ENCODE measurements at places on chromosomes 12 and 14. TPM values are rescaled to one million over a fixed set of nuclear protein-coding genes. Genes with fewer than 3 reads are reported as not detected.

- H3K36me3 ChIP-seq: no peaks in the 10 kb centered on the region
- H3K27me3 ChIP-seq: peaks cover 7% of the 10 kb centered on the region
- peak; percentile 74 for DNase-seq
- H3K4me1 ChIP-seq: peaks cover 19% of the 10 kb centered on the region
- no peak overlapping the region for H3K4me3 ChIP-seq
Measured at GRCh38 chr12:124898200-124898922, 16.1 kb downstream of the UBC start.

LYZ gene
- 0.50 TPM for total RNA-seq

PRB2 gene
- total RNA-seq: not detected

- H3K27ac ChIP-seq: peak overlapping the region; percentile 23
- DNase-seq: peak; percentile 89
- H3K4me1 ChIP-seq: peaks cover 27% of the 10 kb centered on the region
- peaks cover 25% of the 10 kb centered on the region for H3K27me3 ChIP-seq
- no peaks in the 10 kb centered on the region for H3K36me3 ChIP-seq
Measured at GRCh38 chr12:9813821-9814798, 13.2 kb upstream of the KLRF1 start.

DNA sequence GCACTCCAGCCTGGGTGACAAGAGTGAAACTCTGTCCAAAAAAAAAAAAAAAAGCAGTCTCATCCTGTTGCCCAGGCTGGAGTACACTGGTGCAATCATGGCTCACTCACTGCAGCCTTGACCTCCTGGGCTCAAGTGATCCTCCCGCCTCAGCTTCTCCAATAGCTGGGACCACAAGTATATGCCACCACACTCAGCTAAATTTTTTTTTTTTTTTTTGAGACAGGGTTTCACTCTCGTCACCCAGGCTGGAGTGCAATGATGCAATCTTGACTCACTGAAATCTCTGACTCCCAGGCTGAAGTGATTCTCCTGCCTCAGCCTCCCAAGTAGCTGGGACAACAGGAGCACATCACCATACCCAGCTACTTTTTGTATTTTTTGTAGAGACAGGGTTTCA, 5.2 kb upstream of the CNPY2 start:
- no peak overlapping the region for H3K27ac ChIP-seq
- H3K4me3 ChIP-seq: no peak overlapping the region
- H3K36me3 ChIP-seq: peaks cover 38% of the 10 kb centered on the region
- H3K27me3 ChIP-seq: no peaks in the 10 kb centered on the region

MUCL1 gene
- not detected for total RNA-seq

DNA sequence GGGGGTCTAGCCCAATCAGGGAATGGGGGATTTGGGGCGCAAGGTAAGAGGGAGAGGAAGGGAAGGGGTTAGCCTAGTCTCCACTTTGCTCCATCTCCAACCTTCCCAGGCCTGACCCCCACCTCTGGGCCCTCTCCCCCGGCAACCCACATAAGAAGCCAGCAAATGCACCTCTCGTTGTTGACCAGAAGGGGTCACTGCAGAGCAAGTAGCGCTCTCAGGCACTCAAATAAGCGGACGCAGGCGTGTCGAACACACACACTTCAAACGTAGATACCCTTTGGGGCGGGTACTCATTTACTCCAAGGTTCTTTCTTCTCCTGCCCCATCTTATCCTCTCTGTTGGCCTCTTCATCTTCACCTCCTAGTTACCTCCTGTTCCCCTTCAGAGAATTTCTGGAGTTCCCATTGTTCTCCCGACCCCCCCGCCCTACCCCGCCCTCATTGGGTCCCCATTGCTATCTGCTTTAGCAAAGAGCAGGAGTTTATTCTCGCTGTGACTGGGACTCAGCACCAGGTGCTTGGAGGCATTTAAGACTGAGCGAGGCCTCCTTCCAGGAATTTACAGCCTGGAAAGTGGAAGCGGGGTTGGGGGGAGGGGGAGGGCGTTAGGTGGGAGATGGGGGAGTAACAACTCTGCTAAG, 1.5 kb upstream of the SRRM4 start:
- H3K27me3 ChIP-seq: peaks cover 17% of the 10 kb centered on the region
- no peak overlapping the region for H3K4me3 ChIP-seq
- no peaks in the 10 kb centered on the region for H3K36me3 ChIP-seq
- H3K27ac ChIP-seq: no peak overlapping the region

GRCh38 chr12:96503976-96504375, 14.6 kb downstream of the CFAP54 start:
- H3K27me3 ChIP-seq: no peaks in the 10 kb centered on the region
- peaks cover 12% of the 10 kb centered on the region for H3K36me3 ChIP-seq
- no peak overlapping the region for H3K4me3 ChIP-seq
- H3K4me1 ChIP-seq: peaks cover 47% of the 10 kb centered on the region
- H3K27ac ChIP-seq: no peak overlapping the region
- no peak for DNase-seq

PKP2 gene
- not detected for total RNA-seq

GRCh38 chr14:94769391-94770250, at the start of gene GSC:
GSC (minus strand) TSS chr14:94770113; CDS start chr14:94770015, 98 bp downstream.
- peak; percentile 21 for DNase-seq
- H3K4me1 ChIP-seq: peaks cover 15% of the 10 kb centered on the region
- H3K36me3 ChIP-seq: peaks cover 30% of the 10 kb centered on the region
- peak within 1 kb of the TSS; percentile 69 for H3K4me3 ChIP-seq
- H3K27me3 ChIP-seq: peaks cover 88% of the 10 kb centered on the region
- H3K27ac ChIP-seq: peak within 1 kb of the TSS; percentile 53

COCH gene
- 0.55 TPM for total RNA-seq

GRCh38 chr14:65847075-65847847, 434.7 kb downstream of the FUT8 start:
- peak overlapping the region; percentile 55 for H3K4me3 ChIP-seq
- H3K36me3 ChIP-seq: peaks cover 41% of the 10 kb centered on the region
- H3K4me1 ChIP-seq: peaks cover 76% of the 10 kb centered on the region
- peak; percentile 88 for DNase-seq

DNA sequence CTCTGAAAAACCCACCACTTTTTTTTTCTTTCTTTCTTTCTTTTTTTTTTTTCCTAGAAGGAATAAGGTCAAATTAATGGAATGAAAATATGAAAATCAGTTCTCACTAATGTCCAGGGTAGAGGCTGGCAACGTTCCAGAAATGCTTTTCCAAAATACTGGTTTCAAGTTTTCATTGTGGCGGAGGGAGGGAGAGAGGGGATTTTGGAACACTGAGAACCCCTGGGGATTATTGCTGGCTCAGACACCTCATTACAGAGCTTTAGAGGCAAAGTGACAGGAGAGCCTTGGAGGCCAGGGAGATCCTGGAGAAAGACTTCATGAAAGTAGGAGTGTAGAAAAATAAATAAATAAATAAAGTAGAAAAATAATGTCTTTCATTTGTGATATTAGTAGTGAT, 45.4 kb downstream of the ALX1 start:
- H3K4me1 ChIP-seq: no peaks in the 10 kb centered on the region
- DNase-seq: no peak
- no peaks in the 10 kb centered on the region for H3K27me3 ChIP-seq
- no peak overlapping the region for H3K27ac ChIP-seq

- no peak overlapping the region for H3K27ac ChIP-seq
- no peak overlapping the region for H3K4me3 ChIP-seq
- H3K4me1 ChIP-seq: no peaks in the 10 kb centered on the region
- no peaks in the 10 kb centered on the region for H3K36me3 ChIP-seq
- no peak for DNase-seq
Measured at GRCh38 chr14:90444077-90444696, 47.4 kb downstream of the CALM1 start.

GRCh38 chr12:75478116-75478794, 2.3 kb upstream of the GLIPR1 start:
- H3K4me1 ChIP-seq: peaks cover 52% of the 10 kb centered on the region
- H3K27ac ChIP-seq: peak overlapping the region; percentile 98
- H3K36me3 ChIP-seq: peaks cover 9% of the 10 kb centered on the region
- peaks cover 9% of the 10 kb centered on the region for H3K27me3 ChIP-seq
- DNase-seq: peak; percentile 41

DNA sequence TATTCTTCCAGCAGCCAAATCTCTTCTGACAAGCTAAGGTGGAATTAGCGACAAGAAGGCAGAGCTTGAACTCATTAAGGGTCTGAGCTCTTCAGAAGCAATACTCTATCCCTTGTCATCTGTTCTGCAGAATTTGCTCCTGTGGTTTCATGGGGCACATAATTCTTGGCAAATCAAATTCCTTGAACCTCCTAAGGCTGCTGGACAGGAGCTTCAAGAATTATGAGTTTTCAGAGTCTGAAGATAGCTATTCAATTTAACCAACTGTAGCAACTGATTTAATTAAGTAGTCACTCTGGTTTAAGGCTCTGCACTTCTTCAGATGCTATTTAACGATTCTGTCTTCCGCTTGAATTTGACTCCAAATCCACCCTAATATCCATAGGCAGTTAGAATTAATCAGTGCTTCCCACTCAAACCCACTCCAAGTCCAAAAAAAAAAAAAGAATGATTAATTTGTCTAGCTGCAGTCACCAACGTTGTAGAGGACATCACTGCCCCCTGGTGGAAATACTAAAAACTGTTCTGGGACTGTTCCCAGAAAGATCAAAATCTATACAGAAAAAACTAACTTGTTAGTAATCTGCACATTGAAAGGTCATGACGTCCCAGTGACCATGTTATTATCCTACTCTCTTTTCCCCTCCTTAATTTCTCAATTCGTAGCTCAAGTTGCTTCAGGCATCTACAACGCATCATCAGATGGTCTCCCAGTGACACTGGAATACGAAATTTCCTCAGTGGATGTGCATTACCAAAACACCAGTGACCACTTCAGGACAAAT, 169.9 kb downstream of the KIF21A start:
- H3K4me1 ChIP-seq: peaks cover 4% of the 10 kb centered on the region
- DNase-seq: no peak
- H3K36me3 ChIP-seq: no peaks in the 10 kb centered on the region
- H3K27me3 ChIP-seq: peaks cover 6% of the 10 kb centered on the region
- no peak overlapping the region for H3K4me3 ChIP-seq

CD69 gene
- total RNA-seq: 196 TPM

- no peak overlapping the region for H3K27ac ChIP-seq
- DNase-seq: no peak
- H3K4me3 ChIP-seq: no peak overlapping the region
- H3K4me1 ChIP-seq: no peaks in the 10 kb centered on the region
- H3K36me3 ChIP-seq: no peaks in the 10 kb centered on the region
Measured at GRCh38 chr12:89288959-89289358, 63.3 kb downstream of the DUSP6 start.

DNA sequence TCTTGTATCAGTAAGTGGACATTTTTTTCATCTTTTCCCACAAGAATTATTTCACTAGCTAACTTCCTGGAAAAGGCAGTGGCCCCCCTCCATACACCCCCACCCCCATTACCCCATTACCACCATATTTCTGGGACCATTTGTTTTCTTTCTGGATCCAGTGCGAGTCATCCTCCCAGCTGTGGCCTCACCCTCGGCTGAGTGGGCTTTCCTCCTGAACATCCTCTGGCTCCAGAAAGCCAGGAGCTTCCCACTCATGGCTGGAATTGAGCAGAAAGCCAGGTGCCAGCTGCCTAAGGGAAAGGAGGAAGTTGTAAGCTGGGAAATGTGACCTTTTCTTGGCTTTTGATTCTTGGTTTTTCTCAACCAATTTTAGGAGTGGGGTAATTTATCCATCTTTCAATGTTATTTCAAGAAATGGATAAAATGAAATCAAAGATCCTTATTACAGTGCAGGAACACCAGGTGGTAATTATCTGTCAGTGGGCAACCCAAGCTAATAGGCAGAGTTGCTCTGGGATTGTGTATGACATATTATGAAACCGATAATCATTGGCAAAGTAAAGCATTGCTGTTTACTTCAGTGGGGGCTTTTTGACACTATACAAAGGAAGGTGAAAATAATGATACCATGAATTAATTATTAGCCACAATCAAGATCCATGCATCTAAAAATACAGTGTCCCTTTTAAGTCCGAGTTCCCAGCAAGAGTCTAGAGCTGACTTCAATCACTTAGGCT, 124.6 kb downstream of the KICS2 start:
- no peaks in the 10 kb centered on the region for H3K36me3 ChIP-seq
- peaks cover 4% of the 10 kb centered on the region for H3K27me3 ChIP-seq
- H3K27ac ChIP-seq: no peak overlapping the region
- H3K4me3 ChIP-seq: no peak overlapping the region

DNA sequence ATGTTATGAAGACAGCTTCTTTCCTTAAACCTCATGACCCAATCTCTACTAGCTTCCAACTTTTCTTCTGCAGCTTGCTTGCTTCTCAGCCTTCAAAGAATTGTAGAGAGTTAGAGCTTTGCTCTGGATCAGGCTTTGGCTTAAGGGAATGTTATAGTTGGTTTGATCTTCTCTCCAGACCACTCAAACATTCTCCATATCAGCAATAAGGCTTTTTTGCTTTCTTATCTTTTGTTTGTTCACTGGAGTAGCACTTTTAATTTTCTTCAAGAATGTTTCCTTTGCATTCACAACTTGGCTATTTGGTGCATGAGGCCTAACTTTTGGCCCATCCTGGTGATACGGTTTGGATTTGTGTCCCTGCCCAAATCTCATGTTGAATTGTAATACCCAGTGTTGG, 163.8 kb downstream of the PCNX1 start:
- no peak overlapping the region for H3K27ac ChIP-seq
- no peaks in the 10 kb centered on the region for H3K27me3 ChIP-seq
- peaks cover 8% of the 10 kb centered on the region for H3K4me1 ChIP-seq
- peaks cover 75% of the 10 kb centered on the region for H3K36me3 ChIP-seq

KRT75 gene
- total RNA-seq: not detected

TAS2R7 gene
- total RNA-seq: not detected

GRCh38 chr12:106285982-106286381, 16.6 kb upstream of the TCP11L2 start:
- H3K36me3 ChIP-seq: peaks cover 3% of the 10 kb centered on the region
- no peak overlapping the region for H3K27ac ChIP-seq
- H3K4me3 ChIP-seq: no peak overlapping the region
- H3K27me3 ChIP-seq: peaks cover 3% of the 10 kb centered on the region

GRCh38 chr14:32601906-32602305, 272.8 kb downstream of the AKAP6 start:
- no peaks in the 10 kb centered on the region for H3K27me3 ChIP-seq
- no peaks in the 10 kb centered on the region for H3K36me3 ChIP-seq
- DNase-seq: no peak

GRCh38 chr12:129138776-129139175, 285.5 kb downstream of the GLT1D1 start:
- no peaks in the 10 kb centered on the region for H3K36me3 ChIP-seq
- H3K27me3 ChIP-seq: no peaks in the 10 kb centered on the region
- no peak for DNase-seq
- no peak overlapping the region for H3K27ac ChIP-seq

- no peak overlapping the region for H3K4me3 ChIP-seq
- H3K36me3 ChIP-seq: no peaks in the 10 kb centered on the region
- no peak overlapping the region for H3K27ac ChIP-seq
- H3K27me3 ChIP-seq: peaks cover 54% of the 10 kb centered on the region
Measured at GRCh38 chr14:106204063-106204462, 677.7 kb downstream of the TMEM121 start.

- DNase-seq: no peak
- peak overlapping the region; percentile 57 for H3K27ac ChIP-seq
- peaks cover 19% of the 10 kb centered on the region for H3K36me3 ChIP-seq
- no peaks in the 10 kb centered on the region for H3K27me3 ChIP-seq
- H3K4me1 ChIP-seq: peaks cover 53% of the 10 kb centered on the region
- peak overlapping the region; percentile 0 for H3K4me3 ChIP-seq
Measured at GRCh38 chr14:71400871-71401321, 493.6 kb downstream of the PCNX1 start.
